ENCODE measurements at places on chromosomes 16 and 17.

DNA sequence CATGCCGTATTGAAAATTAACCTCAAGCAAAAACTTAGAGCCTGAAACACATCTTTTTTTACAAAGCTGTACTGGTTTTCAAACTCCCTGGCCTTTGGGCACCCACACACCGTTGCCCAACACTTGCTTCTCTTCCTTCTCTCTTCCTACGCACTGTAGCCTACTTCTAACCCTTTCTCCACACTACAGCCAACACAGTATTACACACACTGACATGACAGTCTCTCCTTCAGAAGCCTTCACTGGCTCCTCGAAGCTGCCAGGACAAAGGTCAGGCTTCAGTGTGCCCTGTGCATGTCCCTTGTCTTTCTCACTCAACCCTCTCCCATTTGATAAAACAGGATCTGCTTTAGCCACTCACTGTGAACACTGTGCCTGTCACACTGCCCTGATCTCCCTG, 8.0 kb downstream of the FANCA start:
- DNase-seq = no peak

DNA sequence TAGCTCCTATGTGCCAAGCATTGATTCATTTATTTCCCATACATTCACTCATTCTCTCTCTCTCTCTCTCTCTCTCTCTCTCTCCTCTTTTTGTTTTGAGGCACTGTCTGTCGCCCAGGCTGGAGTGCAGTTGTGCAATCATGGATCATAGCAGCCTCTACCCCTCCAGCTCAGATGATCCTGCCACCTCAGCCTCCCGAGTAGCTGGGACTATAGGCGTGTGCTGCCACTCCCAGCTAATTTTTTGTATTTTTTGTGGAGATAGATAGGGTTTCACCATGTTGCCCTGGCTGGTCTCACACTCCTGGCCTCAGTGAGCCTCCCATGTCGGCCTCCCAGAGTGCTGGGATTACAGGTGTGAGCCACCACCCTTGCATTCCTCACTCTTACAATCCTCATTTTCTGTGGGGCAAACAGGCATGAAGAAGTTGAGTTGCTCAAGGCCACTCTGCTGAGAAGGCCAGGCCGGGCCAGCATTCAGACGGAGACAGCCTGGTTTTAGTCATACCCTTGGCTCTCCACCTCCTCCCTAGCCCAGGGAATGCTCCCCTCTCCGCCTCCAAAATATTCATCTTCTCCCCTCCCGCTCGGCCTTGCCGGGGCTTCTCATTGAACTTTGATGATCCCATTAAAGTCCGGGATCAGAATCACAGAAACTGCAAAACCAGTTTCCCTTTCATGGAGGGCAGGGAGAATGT, 765 bp upstream of the PRM2 start:
- DNase-seq = no peak

DNA sequence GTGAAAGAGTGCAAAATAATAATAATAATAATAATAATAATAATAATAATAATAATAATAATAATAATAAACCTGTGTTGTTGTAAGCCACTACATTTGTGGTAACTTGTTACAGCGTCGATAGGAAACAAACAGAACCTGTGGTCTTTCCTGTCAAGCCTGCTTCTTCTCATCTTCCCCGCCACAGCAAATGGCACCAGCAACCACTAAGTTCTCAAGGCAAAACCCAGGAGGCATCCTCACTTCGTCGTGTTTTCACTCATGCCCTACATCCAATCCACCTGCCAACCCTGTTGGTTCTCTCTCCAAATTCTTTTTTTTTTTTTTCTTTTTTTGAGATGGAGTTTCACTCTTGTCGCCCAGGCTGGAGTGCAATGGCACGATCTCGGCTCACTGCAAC, 34.2 kb downstream of the ITGAE start:
- no peak for DNase-seq

DNA sequence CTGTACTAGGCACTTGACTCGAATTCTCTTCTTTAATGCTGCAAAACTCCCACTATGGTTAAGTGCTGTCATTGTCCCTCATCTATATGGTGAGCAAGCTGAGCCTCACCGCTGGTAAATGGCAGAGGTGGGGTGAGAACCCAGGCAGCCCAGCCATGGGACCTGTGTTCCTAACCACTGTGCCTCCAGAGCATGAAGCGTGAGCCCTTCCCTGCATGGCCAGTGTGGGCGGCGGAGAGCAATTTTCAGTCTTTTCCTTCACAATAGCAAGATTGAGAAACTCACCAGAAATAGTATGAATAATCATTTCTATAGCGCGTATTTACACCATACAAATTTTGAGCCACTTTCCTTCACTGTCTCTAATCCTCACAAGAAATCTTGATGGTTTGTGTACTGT, 9.2 kb downstream of the BFAR start:
- DNase-seq = no peak

- no peak for DNase-seq
These were observed 23.0 kb downstream of the RHBDL3 start for GRCh38 chr17:32288615-32289014.

GRCh38 chr17:7478276-7479212, 887 bp downstream of the ZBTB4 start:
- peak; percentile 10 for DNase-seq

- DNase-seq = no peak
These were observed 24.6 kb downstream of the HIGD1B start for GRCh38 chr17:44872131-44872768.

DNA sequence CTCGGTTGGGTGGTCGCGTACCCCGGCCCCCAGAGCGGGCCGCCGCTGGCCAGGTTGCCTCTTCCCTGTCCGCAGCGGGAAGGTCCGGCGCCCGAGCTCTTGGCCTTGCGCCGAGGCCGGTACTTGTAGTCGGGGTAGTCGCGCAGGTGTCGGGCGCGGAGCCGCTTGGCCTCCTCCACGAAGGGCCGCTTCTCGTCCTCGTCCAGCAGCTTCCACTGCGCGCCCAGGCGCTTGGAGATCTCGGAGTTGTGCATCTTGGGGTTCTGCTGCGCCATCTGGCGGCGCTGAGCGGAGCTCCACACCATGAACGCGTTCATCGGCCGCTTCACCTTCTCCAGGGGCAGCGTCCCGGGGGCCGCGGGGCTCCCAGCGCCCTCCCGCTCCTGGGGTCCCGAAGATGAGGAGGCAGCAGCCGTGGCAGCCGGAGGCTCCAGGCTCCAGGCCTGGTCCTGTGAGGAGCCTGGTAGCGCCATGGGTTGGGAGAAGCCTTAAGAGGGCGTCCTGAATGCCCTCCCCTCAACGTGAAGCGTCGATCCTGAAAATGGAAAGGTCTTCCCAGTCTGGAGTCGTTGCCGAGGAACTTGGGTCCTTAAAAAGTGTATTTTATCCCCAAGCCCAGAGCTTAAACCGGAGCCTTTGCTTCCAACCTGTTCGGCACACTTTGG, 558 bp downstream of the SOX15 start:
- DNase-seq = peak; percentile 60

DNA sequence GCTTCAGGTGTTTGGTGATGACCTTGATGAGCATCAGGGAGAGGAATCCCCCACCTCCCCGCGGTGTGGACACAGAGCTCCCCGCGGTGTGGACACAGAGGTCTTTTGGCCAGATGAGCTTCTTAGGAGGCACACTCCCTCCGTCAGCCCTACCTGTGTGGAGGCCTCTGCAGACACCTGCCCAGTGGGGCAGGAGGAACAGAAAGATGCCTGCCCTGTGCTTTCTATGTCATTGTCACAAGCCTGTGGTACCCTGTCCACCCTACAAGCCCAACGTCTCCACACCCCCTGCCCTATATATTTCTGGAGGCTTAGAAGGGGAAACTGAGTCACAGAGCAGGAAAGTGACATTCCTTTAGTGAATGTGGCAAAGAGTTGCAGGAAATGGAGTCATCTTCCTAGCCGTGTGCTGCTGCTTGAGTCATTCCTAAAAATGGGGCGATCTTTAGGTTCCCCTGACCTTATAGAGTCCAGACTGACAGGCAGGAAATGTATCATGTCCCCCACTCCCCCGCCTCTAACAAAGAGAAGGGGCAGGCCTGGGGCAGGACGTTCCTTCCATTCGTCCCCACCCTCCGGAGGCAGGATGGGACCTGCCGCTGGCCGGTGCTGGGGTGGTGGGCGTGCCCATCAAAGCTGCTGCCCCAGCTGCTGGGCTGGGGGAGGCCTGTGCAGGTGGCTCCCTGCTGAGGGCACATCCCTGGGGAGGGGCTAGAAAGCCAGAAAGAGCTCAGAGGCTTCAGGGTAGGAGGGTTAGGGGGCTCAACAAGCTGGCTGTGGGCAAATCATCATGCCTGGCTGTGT, 1.0 kb upstream of the C16orf74 start:
- DNase-seq = no peak

DNA sequence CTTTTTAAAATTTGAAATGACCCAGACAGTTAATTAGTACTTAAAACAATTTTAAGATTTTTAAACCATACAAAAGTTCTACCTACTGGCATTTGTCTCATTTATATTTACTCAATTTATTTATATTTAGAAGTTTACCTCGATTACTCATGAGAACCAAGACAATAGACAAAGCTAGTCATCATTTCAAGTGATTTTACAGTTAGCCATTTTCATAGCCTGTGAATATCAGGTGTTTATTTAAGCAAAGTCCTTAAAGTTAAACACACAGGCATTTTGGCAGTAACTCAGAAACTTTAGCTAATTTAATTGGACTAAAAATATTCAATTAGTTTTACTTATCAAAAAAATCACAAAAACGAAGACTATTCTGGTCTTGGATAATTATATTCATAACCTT, 101.6 kb upstream of the KIF2B start:
- DNase-seq = no peak

GRCh38 chr17:45406107-45406506, 26.6 kb downstream of the ARHGAP27 start:
- no peak for DNase-seq

DNA sequence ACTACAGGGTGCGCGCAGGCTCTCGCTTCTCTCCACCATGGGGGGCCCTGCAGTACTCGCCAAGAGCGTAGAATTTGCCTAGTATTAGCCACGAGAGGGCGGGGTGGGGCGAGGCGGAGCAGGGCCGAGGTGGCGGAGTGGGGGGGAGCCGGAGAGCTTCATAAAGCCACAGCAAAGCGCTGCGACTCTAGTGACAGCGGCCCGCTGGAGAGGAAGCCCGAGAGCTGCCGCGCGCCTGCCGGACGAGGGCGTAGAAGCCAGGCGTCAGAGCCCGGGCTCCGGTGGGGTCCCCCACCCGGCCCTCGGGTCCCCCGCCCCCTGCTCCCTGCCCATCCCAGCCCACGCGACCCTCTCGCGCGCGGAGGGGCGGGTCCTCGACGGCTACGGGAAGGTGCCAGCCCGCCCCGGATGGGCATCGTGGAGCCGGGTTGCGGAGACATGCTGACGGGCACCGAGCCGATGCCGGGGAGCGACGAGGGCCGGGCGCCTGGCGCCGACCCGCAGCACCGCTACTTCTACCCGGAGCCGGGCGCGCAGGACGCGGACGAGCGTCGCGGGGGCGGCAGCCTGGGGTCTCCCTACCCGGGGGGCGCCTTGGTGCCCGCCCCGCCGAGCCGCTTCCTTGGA, at the start of gene TBX21:
TSS of gene TBX21 (plus strand) at position 190 of the 627 bp plus-strand sequence. CDS start at position 409, 219 bp downstream.
- DNase-seq = no peak

DNA sequence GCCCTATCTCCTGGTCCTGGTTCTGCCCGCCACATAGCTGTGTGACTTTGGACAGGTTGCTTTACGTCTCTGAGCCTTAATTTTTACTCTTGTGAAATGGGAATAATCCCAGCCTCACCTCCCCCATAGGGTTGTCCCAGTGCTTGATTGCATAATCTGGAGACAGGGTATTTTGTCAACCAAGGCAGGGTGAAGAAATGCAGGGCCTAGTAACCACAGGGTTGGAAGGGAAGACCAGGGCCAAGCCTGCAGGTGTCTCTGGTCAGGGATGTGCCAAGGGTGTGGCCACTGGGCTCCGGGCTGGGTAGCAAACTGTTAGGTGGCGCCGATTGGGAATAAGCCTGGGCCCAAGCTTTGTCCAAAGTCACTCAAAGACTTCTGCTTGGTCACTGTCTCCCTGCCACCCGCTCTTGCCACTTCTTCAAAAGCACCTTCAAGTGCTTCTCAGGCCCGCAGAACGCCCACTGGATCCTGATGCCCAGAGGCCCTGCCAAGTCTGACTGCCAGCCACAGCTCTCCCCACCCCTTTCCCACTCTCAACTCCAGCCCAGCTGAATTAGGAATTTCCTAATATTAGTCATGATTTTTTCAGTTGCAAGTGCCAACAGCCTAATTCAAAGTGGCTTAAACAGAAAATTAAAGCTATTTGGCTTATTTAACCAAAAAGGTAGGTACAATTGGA, 20.6 kb upstream of the COL1A1 start:
- no peak for DNase-seq

DNA sequence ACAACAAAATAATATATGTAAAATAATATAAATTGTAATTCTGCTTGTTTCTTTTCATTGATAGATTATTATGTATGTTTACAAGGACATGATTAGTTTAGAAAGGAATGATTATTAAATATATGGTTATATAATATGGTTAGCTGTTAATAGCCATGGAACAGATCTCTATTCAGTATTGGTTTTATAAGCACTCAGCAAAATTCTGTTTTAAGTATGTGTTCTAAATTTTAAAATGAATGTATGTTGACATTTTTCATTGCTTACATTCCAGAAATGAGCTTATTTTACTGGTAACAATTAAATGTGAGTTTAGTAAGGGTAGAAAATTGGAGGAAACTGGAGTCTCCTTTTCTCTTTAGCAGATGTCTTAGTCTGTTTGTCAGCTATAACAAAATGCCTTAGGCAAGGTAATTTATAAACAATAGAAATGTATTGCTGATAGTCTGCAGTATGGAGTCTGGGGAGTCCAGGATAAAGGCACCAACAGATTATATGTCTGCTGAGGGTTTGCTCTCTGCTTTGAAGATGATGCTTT, 45.4 kb downstream of the NFAT5 start:
- no peak for DNase-seq

DNA sequence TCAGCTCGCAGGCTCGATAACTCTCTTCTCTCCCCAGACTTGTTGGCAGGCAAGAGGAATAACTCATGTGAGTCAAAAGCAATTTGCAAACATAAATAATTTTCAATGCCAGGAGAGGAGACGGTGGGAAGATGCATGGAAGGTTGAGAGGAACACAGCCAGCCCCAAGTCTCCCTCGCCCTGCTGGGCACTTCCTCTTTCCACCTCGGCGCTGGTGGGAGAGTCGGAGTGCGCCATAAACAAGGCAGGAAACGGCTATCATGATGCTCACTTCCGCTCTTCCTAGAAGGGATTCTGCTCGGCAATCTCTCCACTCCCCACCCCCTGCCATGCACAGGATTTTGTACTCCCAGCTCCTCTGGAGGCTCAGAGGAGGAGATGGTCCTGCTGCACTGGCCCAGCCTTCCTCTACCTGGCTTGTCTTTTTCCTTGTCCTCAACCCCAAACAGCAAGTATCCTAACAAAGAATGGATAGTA, 13.0 kb downstream of the CBX4 start:
- no peak for DNase-seq

- no peak for DNase-seq
These were observed 25.2 kb downstream of the NPTX1 start for GRCh38 chr17:80451104-80451775.

DNA sequence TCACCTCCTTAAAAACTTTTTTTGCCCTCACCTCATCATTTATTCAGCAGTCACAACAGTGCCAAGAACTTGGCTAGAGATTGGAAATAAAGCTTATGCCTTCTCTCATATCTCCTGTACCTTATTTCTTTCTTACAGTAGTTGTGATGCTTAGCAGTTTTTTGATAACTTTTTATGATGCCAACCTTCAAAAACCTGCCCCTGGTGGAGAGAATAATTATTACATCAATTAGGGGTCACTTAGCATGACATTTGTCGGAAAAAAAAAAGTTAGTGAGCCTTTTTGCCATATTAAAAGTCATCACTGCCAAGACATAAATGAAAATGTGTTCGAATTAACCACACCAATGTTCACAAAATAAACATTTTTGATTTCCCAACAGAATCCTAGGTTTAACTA, 296.6 kb downstream of the WWOX start:
- DNase-seq = no peak

GRCh38 chr17:38729886-38730525, at the start of gene CISD3:
CISD3 (plus strand) TSS chr17:38730341; CDS start chr17:38730359, 18 bp downstream.
- peak; percentile 76 for DNase-seq

GRCh38 chr16:27314986-27315332, 1.2 kb downstream of the IL4R start:
- no peak for DNase-seq
